Spleen (tissue), 13 donors: ENCODE measurements at places on chromosomes 12 and 14. TPM values are rescaled to one million over a fixed set of nuclear protein-coding genes. Genes with fewer than 3 reads are reported as not detected.

- DNase-seq = no peak
These were observed 40.5 kb upstream of the MON2 start for GRCh38 chr12:62426089-62426488.

DNA sequence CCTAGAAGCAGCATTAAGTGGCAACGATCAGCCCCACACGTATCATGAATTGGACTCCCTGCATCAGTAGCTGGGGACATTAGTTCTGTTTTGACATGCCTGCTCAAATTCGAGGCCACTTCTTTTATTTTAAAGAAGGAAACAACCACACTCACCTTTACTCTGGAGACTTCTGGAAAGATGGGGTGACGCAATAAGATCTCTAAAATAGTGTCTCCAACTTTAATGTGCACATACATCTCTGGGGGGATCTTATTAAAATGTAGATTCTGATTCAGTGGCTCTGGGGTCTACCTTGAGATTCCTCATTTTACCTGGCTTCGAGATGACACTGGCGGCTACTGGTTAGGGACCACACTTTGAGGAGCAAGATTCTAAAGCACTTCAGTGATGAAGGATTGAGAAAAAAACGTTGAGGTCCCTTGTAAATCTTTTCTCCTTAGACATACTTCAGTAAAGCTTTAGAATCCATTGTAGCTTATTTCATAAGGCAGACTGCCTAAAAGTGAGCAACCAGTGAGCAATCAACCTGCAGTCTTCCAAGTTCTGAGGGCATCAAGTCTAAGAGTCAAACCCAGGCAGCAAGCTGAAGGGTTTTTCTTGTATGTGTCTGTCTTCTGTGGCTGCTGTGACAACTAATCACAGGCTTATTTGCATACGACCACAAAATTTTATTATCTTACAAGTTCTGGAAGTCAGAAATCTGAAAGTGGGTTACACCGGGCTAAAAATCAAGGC, 718.6 kb upstream of the TBX3 start:
- no peak for DNase-seq

DNA sequence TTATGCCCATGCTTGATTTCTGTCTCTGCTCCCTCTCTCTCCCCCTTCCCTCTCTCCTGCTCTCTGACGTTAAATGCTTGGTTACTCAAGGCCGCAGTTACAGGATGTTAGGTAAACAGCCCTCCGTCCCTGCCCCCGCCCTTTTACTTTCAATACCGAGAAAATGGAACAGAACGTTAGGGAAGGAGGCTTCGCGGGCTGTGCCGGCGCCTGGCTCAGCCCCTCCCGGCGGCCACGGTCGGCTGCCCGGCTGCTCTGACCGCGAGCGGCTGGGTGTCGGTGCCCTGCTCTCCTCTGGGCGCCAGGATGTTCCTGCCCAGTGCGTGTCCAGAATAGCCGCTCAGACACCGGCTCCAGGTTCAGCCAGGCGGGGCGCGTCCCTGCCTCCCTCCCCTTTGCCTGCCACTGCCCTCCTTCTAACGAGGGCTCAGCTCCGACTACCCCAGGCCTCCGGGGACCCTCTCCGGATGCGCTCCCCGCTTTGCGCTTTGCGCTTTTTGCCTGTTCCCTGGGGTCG, 166.1 kb downstream of the ADCK1 start:
- DNase-seq = peak; percentile 76

- no peak for DNase-seq
These were observed 47.6 kb downstream of the TRAF3 start for GRCh38 chr14:102824832-102825231.

- no peak for DNase-seq
These were observed 90.2 kb downstream of the LIN7A start for GRCh38 chr12:80847575-80847974.

DNA sequence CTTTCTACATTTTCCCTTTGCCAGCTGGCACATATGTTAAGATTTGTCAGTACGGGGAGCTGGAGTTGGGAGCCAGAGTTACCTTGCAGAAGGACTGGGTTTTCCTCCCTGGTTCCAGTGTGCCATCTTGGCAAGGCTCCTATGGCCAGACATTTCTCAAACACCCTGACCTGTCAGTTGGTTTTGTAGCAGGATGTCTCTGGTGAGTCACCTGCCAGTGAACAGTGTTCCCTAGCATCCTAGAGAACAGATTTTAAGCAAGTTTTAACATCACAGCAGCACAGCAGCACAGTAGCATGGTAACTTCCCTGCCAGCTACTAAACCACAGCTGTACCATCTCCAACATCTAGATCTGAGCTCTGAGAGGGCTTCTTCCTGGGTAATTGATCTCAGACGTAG, 26.2 kb upstream of the KTN1 start:
- no peak for DNase-seq

- no peak for DNase-seq
These were observed 7.2 kb downstream of the DTD2 start for GRCh38 chr14:31449971-31450610.

DNA sequence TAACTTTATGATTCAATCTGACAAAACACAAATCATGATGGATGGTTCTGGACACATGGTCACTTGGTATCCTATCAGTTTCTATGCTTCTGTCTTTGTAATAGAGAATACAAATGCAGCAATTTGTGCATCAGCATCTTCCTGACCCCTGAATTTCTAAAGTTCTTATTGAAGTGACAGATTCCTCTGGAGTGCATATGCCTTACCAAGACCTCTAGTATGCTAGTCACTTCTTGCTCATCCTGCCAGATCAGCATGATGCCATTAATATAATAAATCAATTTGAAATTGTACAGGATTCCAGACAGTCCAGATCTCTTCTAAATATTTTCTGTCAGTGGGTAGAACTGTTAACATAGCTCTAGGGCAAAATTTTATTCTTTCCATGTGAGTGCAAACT, 40.6 kb upstream of the GLIPR1 start:
- no peak for DNase-seq

DNA sequence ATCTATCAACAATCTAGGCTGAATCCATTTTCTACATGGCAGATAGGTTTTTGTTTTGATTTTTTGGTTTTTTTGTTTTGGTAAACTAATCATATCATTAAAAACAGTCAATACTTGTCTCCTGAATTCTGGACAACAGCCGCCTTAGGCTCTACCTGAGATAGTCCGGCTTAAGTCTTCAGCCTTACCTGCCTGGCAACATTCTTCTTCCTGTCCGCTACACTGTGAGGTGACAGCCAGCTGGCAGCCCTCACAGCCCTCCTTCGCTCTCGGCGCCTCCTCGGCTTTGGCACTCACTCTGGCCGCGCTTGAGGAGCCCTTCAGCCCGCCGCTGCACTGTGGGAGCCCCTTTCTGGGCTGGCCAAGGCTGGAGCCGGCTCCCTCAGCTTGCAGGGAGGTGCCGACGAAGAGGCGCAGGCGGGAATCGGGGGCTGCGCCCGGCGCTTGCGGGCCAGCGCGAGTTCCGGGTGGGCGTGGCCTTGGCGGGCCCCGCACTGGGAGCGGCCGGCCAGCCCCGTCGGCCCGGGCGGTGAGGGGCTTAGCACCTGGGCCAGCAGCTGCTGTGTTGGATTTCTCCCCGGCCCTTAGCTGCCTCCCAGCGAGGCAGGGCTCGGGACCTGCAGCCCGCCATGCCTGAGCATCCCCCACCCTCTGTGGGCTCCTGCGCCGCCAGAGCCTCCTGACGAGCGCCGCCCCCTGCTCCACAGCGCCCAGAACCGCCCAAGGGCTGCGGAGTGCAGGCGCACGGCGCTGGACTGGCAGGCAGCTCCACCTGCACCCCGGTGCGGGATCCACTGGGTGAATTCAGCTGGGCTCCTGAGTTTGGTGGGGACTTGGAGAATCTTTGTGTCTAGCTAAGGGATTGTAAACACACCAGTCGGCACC, 49.0 kb downstream of the MDGA2 start:
- no peak for DNase-seq

- no peak for DNase-seq
These were observed 222.1 kb downstream of the RPS29 start for GRCh38 chr14:49363821-49364751.

- no peak for DNase-seq
These were observed 93.9 kb downstream of the PLEKHG7 start for GRCh38 chr12:92796650-92797049.

DNA sequence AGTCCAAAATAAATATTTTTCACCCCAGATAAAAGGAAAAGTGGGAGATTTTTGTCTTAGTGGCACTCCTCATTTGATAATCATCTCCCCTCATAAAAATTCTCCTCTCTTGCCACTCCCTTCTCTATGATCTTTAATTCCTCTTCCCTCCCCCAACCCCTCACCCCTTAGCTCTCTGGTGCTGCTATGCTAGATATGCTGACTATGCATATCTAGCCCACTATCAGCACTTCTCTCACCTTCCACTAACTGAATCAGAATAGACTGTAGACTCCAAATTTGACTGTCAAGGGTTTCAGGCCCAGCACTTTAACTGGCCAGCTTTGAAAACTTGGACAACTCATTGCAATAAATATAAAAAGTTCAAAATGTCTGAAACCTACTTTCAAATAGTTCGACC, 254.2 kb downstream of the ETNK1 start:
- DNase-seq = no peak

- no peak for DNase-seq
These were observed 171.4 kb downstream of the PHETA1 start for GRCh38 chr12:111197376-111197944.

DNA sequence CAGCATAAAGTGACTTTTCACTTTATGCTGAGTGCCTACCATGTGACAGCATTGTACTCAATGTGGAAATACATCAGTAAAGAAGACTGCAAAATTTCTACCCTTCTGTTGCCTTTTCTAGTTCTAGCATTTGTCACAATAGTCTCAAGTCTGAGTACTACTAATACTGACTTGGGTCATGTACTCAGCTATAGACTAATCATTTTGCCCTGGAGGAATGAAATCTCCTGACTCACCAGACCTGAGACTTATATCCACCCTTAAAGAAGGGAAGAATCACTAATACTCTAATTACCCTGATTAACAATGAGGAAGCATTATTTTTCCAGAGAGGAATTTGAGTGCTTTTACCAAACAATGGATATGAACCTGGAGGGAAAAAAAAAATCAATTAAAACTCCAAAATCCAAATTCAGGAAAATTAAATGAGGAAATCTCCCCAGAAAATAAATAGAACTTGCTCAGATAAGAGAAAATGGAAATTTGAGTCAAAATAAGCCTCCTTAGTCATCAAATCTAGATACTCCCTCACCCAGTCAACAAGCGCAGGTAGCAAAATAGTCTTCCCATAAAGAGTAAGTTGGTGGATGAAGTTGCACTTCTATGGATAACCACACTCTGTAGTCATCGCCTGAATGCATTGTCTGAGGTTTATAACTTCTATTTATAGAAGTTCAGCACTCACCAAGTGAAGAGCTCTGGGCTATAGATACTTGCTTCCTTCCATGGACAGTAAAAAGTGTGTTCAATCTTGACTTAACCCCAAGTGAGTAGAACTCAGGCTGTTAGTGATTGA, 386.6 kb downstream of the SYT1 start:
- DNase-seq = no peak

GRCh38 chr12:3160081-3160480, 82.9 kb downstream of the TSPAN9 start:
- DNase-seq = no peak

GRCh38 chr12:69732088-69732487, 6.6 kb upstream of the RAB3IP start:
- no peak for DNase-seq

DNA sequence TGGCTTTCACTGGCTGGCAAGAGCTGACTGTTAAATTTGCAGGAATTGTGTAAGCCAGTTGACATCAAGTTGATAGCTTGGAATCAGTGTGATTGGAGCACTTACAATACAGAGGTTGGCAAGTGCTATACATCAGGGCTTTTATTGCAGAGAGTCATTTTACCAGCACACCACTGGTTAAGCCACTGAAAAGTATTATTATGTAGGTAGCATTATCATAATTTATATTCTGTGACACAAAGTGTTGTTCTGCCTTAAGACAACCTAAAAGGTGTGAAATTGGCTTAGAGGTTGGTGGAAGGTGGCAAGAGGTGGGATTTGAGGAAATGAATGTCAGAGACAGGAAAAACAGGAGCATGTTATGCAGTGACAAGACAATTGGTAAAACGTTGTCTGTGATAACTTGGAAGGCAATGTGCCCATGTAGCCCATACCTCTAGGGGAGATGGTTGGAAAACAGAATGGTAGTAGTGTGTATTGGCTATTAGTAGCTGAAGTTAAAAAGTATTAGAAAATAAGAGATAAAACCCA, 172.9 kb upstream of the PRICKLE1 start:
- no peak for DNase-seq

GRCh38 chr12:118055144-118055557, 5.8 kb downstream of the WSB2 start:
- peak; percentile 80 for DNase-seq

DNA sequence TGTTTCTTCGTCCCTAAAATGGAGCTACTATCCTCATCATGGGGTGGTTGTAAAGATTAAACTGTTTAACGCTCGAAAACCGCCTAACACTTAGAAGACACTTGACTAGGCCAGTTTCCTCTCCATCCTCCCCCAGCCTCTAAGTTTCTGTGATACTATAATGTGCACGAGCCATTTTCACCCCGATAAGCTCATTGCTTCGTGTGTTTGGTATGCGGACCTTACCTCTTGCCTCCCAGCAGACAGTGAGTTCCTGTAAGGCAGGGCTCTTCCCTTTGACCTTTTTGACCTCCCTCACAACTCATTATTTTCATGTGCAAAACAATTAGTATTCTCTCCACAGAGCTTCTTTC, 499 bp upstream of the GXYLT1 start:
- no peak for DNase-seq

GRCh38 chr14:45249856-45250575, 3.0 kb downstream of the MIS18BP1 start:
- no peak for DNase-seq

GRCh38 chr12:130303781-130304180, 33.9 kb upstream of the PIWIL1 start:
- DNase-seq = no peak

DNA sequence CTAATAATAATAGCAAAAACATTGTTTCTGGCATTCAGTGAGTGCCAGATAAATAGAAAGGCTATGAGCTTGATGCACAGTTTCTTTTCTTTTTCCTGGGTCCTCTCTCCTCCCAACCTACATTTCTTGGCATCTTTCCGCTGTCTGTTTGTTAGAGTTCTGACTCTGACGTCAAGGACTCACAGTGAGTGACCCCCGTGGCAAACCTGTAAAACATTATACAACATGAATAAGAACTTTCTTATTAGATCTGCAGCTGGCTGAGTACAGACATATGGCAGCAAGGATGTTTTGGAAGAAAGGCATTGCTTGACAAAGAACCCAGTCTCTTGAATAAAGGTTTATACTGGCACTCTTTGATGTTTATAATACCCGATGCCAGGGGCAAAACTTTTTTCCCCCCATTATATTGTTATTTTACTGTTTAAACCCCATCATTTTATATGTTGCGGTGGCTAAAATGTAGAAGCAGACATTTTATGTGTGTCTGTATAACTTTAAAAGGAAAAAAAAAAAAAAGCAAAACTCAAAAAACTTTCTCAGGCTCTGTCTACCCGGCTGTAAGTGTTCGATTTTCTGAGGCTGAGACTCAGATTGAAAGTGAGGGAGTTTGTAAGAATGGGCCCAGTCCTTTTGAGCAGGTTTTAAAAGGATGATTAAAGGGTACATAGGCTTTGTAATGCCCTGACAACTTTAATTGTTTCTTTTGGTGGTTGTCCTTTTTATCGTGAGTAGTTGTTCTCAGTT, 159.3 kb downstream of the PDE3A start:
- no peak for DNase-seq

PRR4 gene
- polyA plus RNA-seq = 3.6 TPM

TSFM gene
- 20.7 TPM for polyA plus RNA-seq

CD4 gene
- polyA plus RNA-seq = 23.3 TPM

SLC6A15 gene
- not detected for polyA plus RNA-seq

RIPK3 gene
- 14.7 TPM for polyA plus RNA-seq

GALNT4 gene
- polyA plus RNA-seq = 2.5 TPM

LIN7A gene
- 2.2 TPM for polyA plus RNA-seq

GPR65 gene
- polyA plus RNA-seq = 9.8 TPM

B4GALNT3 gene
- 0.76 TPM for polyA plus RNA-seq

PLEK2 gene
- 0.18 TPM for polyA plus RNA-seq

RPAP3 gene
- 14.4 TPM for polyA plus RNA-seq

SERPINA10 gene
- polyA plus RNA-seq = not detected

LTBR gene
- polyA plus RNA-seq = 29.2 TPM
